ENCODE measurements at places on chromosomes 1 and 21. TPM values are rescaled to one million over a fixed set of nuclear protein-coding genes. Genes with fewer than 3 reads are reported as not detected.

GRCh38 chr21:33332143-33332542, 7.4 kb downstream of the IFNAR1 start:
- DNase-seq = no peak

DNA sequence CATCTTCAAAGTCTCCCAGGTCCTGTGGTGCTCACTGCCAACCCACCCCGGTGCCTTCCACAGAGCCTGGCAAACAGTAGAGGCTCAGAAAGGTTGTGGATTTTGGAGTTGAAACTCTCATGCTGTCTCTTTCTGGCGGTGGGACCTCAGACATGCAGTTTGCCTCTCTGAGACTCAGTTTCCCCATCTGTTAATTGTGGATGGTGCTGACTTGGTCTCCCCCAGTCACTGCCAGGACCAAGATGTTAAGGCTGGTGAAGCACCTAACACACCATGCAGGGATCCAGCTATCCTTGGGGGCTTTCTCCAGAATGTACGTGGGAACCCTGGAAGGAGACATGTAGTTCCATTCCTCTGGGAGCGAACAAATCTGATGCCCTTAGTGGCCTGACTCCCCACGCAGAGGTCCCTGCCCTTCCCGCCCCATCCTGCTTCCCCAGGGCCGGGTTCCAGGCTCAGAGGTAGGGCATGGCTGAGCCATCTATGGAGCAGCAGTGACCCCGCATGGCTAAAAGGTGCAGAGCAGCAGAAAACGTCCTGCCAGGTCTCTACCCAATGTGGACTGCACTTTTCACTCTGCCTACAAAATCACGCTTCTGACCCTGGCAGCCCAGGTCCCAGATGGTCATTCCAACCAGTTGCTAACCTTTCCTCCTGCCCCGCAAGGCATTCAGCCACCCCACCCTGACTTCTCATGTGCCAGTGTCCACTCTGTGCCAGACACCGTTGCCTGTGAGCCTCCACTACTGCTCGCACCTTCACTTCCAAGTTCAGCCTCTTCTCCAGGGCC, 9.2 kb upstream of the TTC22 start:
- no peak for DNase-seq

DNA sequence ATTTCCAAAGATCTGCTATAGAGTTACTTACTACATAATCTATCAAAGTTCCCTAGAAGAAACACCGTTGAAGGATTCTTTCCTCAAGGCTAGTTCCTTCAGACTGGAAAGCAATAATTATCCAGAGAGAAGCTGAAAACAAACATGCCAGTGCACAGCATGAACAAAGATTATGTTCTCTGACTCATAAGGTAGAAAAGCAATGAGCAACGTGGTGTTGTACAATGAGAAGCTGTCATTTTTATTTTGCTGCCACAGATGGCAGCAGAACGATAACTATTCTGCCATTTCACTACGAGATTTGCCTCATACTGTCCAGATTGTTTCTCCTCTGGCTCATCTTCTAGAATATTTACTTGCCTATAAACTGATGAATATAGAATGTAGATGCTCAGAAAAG, 10.7 kb downstream of the EXTL2 start:
- DNase-seq = no peak

GRCh38 chr1:216905137-216905536, 181.9 kb upstream of the ESRRG start:
- no peak for DNase-seq

- DNase-seq = no peak
Measured at GRCh38 chr1:53076165-53076564, 14.2 kb downstream of the PODN start.

- no peak for DNase-seq
Measured at GRCh38 chr1:223811634-223812101, 34.1 kb downstream of the TP53BP2 start.

The OR2L13 gene
- not detected for polyA plus RNA-seq

The KCNQ4 gene
- 1.9 TPM for polyA plus RNA-seq

The BACH1 gene
- polyA plus RNA-seq = 47.3 TPM

Measured in renal cortex interstitium (tissue), 15 donors.